ENCODE measurements at places on chromosomes 6 and 20. TPM values are rescaled to one million over a fixed set of nuclear protein-coding genes. Genes with fewer than 3 reads are reported as not detected.

GRCh38 chr6:37636116-37636515 is 61.6 kb downstream of the MDGA1 start:
- no peak for DNase-seq

- DNase-seq, result peak; percentile 40
Measured at GRCh38 chr20:62344782-62345181, 22.3 kb downstream of the LAMA5 start.

DNA sequence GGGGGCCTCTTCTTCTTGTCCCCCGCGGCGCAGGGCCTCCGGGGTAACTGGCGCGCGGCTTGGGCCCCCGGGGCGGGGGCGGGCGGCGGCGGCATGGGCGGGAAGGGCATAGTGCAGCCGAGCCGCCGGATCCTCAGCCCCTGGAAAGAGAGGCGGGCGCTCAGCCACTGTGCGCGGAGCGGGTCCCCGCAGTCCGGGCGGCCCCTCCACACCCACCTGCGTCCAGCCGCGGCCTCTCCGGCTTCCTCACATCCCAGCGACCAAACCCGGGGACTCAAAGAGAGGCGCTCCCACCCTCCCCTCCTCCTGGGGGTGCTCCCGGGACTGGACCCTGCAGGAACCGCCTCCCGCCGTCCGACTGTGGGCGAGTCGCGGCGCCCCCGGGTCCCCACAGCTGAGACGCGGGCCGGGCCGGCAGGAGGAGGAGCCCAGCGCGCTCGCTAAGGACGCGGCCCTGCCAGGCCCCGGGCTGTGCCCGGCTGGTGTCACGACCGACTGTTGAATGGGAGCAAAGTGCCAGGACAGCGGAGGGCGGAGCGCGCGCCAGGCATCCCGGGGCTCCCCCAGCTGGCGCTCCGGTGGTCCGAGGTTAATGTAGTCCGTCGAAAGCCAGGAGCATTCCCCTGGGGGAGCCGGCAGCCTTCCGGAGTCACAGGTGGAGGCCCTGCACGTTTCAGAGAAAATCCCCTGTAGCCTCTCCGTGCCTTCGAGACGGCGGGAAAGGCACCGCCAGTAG is at the start of gene PRR18:
PRR18 (minus strand) TSS at position 360 of the 736 bp plus-strand sequence; CDS start at position 110, 250 bp downstream.
- DNase-seq, result no peak

DNA sequence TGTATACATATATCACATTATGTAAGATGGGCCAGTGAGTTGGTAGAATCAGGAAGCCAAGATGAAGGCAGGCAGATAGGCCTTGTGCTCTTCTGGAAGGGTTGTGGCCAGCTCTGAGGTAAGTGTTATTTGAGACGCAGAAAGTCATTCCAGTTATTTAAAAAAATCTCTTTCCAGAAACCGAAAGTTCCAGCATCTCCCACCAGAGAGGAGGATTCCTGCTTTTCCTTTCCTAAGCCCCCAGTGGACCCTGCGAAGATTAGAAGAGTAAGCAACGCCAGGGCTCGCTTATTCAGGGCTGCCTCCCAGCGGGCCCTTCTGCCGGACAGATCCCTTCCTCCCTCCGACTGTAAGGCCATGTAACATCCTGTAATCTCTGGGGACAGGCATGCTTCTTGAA is 20.4 kb downstream of the ARMC2 start:
- no peak for DNase-seq

GRCh38 chr20:60139663-60140446 is 181.6 kb downstream of the CDH26 start:
- no peak for DNase-seq

Gene PDE7B
- total RNA-seq, result 3.2 TPM

Gene RBPJL
- total RNA-seq, result not detected

Gene CDH4
- 6.4 TPM for total RNA-seq

Data from renal cortical epithelial cell (primary cell).